Activated effector memory CD4-positive, alpha-beta T cell treated with Interleukin-2 at 50 U/mL for 16 hours (primary cell): ENCODE measurements at places on chromosomes 12 and 14.

DNA sequence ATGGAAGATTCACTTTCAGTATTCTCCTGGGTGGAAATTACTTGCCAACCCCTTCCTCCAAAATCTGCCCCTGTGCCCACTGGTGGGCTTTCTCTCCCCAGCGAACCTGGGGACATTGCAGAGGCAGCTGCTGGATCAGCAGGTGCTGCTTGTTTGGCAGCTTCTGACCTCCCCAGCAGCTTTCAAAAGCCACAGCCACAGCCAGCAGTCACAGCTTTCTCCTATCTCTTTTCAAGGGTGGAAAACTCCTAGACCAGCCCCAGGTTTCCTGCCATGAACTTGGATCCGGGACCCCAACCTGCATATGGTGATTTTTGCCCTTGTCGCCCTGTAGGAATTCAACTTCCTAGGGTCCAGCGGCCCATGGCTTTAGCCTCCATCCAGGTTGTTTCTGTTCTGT lies 330.8 kb downstream of the ADAMTS20 start:
- no peak for DNase-seq

DNA sequence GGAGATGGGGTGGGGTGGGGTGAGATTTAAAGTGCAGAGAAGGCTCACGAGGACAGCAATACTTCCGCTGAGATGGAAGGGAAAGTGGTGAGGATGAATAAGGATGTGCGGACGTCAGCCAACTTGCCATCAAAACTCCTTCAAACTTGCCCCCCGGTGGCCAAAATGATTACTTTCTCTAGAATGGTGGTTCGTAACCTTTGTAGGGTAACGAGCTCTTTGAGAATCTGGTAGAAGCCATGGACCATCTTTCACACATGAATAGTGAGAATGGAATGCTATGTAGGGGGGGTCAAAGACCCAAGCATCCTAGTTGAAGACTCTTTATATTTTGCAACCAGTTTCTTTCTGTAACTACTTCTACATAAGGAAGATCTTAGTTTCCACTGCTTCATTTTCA lies 245.9 kb upstream of the DDHD1 start:
- DNase-seq, result no peak

DNA sequence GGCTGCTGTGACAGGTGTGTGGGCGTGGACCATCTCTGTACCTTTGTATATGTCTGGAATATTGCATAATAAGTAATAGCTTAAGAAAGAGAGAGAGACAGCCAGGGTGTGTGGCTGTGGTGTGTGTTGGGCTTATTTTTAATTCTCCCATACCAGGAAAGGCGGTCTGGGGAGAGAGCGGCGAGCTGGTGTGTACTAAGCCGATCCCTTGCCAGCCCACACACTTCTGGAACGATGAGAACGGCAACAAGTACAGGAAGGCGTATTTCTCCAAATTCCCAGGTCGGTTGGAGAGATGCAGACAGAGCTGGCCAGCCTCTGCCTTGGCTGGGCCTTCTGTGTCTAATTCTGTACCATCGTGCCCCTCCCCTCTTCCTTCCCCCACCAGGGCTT lies 63.9 kb downstream of the AACS start:
- DNase-seq, result no peak

GRCh38 chr14:92398888-92399636 lies 76.1 kb downstream of the SLC24A4 start:
- DNase-seq, result no peak

DNA sequence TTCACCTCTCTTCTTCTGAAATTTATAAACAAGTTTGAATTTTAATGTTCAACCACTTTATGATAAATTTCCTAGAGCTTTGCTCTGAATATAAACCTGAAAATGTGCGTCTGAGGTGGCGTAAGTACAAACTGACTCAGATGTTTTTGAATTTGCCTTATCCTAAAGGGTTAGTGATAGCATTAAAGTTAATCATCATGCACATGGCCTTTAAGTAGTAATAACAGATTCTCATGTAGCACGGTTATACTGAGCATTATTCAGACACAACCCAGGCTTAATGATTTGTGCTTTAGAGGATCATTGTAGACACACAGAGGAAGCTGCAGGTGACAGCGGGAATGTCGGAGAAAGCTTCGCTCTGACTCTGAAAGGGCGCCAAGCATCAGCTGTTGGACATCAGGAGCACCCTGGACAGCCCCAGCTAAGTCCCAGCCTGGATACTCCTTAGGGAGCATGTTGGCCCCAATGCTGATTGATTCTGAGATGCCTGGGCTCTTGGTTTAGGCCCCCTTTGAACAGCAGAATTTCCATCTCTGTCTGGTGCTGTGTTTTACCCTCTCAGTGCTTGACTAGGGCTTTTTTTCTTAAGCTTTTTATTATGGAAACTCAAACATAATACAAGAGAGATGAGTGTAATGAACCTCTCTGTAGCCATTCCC lies 91.1 kb downstream of the PLXNC1 start:
- no peak for DNase-seq

GRCh38 chr14:79100578-79100977 lies 930.4 kb downstream of the NRXN3 start:
- DNase-seq, result no peak

DNA sequence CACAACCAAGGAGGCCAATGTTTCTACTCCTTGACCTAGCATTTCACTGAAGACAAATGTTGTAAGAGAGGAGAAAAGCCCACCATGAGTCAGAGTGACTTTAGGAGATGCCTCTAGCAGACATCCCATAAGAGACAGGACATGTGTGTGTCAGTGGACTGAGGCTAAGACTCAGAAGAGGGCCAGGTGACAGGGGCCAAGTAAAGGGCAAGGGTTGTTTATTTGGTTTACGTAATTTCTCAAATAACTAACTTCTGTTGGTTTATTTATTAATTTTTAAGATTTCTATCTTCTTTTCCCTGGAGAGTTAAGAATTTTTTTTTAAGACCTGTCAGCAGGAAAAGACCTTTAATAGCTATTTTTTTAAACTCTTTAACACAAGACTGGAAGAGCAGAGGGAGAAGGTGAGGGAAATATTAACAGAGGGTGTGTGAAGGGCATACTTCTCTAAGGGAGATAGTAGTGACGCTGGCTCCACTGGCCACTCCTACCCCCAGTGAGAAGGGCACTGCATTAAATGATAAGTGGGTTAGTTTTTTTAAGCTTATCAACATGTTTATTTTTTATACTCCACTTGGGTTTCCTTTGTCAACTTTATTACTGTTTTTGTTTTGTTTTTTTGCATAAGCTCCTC lies 3.4 kb downstream of the PNP start:
- DNase-seq, result no peak

DNA sequence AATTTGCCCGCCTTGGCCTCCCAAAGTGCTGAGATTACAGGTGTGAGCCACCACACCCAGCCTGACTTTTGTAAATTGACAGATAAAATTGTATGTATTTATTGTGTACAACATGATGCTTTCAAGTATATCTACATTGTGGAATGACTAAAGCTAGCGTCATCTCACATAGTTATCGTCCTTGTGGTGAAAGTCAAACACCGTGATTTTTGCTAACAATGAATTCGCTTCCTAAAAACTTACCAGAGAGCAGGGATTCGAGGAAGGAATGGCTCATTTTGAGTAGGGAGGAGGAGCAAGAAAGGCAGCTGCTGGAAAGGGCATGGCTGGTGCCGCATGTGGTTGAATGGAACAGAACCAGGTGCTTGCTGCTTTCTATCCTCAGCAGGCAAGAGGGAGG lies 85.4 kb downstream of the LGMN start:
- DNase-seq, result no peak

GRCh38 chr12:90959032-90959431 lies 4.1 kb upstream of the CCER1 start:
- DNase-seq, result no peak

- DNase-seq, result no peak
Observed at GRCh38 chr12:116958402-116959197, 47.9 kb downstream of the FBXW8 start.

GRCh38 chr14:102775855-102776760 lies 1.1 kb upstream of the TRAF3 start:
- no peak for DNase-seq

- DNase-seq, result no peak
Observed at GRCh38 chr12:132776816-132777568, 15.4 kb upstream of the ANKLE2 start.

DNA sequence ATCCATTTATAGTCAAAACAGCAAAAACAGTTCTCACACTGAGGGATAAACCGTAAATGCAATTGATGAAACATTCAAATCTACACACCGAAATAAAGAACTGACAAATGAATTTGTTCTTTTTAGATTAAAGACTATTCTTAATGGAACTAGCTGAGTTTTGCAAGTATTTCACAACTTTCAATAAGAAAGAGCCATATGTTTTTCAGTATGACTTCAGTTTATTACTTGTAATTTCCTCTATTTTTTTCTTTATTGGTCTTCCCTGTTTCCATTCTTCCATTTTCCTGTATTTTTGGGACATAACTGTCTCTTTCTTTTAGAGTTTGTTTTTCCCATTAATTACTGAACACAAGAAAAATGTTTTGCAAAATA lies 4.3 kb downstream of the BCAT1 start:
- DNase-seq, result no peak

- no peak for DNase-seq
Observed at GRCh38 chr12:3278681-3279414, 201.7 kb downstream of the TSPAN9 start.

DNA sequence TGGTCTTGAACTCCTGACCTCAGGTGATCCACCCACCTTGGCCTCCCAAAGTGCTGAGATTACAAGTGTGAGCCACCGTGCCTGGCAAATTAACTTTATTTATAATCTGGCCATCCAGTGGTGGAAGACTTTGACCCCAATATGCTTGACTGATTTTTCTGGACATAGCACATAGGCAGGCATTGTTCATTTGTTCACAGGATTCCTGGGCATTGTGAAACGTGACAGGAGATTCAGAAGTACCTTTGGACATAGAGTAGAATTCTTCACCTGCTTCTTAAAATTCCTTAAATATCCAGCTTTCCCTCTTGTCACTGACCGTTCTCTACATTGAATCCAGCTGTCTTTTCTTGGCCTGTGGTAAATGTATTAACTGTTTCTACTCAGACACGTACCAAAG lies 103.1 kb downstream of the SCN8A start:
- DNase-seq, result no peak

DNA sequence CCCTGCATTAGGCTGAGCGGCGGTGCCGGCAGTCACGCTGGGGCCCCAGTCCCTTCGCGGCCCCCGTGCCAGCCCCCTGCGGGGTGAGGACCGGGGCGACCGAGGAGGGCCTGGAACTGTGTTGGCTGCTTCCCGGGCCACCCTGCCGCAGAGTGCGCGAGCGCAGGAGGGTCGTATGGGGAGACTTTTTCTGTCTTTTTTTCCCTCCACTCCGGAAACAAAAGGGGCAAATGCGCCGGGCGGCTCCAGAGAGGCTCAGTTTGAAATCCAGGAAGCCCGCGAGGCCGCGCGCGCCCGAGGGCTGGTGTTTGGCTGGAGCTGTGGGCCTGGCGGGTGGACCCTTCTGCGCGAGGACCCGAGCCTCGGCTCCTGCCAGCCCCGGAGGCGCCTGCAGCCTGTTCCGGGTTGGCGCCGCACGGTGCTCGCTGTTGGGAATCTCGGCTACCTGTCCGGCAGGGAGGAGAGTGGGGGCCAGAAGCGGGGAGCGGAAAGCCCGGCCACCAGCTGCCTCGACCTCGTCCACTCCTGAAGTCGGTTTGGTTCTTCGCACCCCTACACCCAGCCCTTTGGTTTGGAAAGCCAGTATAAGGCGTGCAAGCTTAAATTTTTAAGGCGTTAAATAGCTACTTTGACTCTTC lies 638 bp downstream of the PLEKHG3 start:
- no peak for DNase-seq
